ENCODE measurements at places on chromosomes 7 and 10.

GRCh38 chr10:62620491-62620890, 184.0 kb upstream of the ADO start:
- no peak for DNase-seq

- DNase-seq: no peak
Measured at GRCh38 chr10:96612055-96612830, 25.4 kb upstream of the TM9SF3 start.

DNA sequence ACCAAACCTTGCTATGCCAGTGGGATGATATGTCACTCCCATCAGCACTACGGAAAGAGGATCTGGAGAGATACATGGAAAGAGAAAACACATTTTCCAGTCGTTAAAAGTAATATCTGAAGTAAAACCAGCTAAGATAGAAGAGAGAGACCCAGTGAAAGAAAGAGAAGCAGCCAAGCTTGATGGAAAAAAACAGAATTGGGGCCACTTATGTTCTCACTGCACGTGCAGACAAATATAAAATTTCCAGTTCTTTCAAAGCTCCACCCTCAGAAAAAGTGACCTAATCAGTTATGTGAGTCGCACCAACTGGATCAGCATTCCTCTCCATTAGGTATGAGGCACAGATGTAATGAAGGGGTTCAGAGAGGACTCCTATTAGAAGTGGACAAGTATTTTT, 266.1 kb downstream of the MTERF1 start:
- DNase-seq: no peak

DNA sequence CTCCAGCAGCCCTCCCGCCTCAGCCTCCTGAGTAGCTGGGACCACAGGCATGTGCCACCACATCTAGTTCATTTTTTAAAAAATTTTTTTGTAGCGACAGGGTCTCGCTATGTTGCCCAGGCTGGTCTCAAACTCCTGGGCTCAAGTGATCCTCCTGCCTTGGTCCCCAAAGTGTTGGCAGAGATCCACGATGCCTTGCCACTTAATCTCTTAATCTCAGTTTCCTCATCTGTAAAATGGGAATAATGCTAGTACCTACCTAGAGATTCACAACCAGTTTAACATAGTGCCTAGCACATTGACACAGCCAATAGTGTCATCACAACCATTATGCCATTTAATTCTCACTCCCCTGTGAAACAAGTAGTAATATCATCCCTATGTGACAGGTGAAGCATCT, 4.8 kb upstream of the CPA4 start:
- DNase-seq: no peak

GRCh38 chr7:46383605-46384004, 462.5 kb upstream of the IGFBP3 start:
- no peak for DNase-seq

- DNase-seq: no peak
Measured at GRCh38 chr7:97460433-97460832, 271.5 kb upstream of the TAC1 start.

GRCh38 chr7:156318426-156318825, 322.1 kb upstream of the RNF32 start:
- no peak for DNase-seq

DNA sequence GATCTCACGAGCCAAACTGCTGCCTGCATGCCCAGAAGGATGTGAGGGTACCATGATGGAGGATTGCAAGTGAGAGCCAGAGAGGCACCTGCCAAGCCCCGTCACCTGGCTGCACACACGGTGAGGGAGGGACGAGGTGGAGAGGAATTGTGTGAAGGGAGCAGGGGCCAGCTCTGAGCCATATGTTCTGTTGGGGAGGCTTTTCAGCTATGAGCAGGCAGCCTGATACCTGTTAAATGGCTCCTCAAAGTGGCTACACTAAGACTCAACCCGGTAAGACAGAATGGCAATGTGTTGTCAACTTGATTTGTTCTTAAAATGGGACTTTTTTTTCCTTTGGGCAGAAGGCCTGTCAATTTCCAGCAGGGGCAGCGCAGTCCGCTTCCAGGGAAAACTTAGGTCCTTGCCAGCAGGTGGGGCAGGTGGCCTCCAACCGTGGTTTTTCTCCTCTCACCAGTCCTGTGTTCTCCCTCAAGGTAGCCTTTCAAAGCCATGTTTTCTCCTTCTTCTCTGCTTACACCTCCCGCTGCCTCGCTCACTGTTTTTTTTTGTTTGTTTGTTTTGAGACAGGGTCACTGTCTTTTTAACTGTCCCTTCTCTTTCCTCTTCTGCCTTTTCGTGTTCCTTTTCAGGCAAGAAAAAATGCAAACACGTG, 57.7 kb upstream of the ZNRF2 start:
- no peak for DNase-seq

- DNase-seq: no peak
Measured at GRCh38 chr10:5698062-5698461, 13.4 kb downstream of the TASOR2 start.

DNA sequence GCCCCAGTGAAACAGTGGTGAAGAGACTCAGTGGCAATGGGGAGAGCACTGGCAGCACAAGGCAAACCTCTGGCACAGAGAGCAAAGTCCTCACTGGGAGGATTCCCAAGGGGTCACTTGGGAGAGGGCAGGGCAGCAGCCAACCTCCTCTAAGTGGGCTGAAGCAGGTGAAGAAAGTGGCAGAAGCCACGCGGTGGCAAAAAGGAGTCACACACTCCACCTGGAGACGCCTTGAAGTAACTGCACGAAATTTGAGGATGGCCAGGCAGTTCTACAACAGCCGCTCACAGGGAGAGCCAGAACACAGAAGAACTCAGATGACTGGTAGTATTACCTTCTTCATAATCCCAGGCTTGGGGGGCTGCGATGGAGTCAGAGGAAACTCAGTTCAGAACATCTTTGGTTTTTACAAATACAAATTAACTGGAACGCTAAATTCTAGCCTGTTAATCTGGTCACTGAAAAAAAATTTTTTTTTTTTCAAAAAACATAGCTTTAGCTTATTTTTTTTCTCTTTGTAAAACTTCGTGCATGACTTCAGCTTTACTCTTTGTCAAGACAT, 574 bp upstream of the IL6 start:
- no peak for DNase-seq

DNA sequence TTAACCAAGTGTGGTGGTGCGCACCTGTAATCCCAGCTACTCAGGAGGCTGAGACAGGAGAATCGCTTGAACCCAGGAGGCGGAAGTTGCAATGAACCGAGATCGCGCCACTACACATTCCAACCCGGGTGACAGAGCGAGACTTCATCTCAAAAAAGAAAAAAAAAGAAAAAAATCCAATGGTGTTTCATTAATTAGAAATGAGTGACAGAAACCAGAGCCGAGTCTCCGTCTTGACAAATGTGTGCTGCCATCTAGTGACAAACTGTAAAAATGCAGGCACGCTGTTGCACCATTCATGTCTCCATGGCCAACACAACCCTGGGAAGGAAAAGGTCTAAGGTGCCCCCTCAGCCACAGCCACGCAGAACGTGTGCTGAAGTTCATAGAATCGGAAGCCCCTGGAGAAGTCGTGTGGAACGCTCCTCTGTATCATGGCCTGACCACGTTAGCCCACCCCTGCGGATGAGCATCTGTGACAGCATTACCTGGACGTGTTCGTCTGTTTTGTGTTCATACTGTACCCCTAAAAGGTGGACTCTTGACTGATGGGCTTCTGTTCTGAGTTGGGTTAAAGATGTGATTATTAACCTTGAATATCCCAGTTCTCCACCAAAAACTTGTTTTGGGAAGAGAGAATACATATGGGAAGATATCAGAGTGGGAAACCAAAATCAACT, 94.9 kb downstream of the LYZL2 start:
- DNase-seq: peak; percentile 60

DNA sequence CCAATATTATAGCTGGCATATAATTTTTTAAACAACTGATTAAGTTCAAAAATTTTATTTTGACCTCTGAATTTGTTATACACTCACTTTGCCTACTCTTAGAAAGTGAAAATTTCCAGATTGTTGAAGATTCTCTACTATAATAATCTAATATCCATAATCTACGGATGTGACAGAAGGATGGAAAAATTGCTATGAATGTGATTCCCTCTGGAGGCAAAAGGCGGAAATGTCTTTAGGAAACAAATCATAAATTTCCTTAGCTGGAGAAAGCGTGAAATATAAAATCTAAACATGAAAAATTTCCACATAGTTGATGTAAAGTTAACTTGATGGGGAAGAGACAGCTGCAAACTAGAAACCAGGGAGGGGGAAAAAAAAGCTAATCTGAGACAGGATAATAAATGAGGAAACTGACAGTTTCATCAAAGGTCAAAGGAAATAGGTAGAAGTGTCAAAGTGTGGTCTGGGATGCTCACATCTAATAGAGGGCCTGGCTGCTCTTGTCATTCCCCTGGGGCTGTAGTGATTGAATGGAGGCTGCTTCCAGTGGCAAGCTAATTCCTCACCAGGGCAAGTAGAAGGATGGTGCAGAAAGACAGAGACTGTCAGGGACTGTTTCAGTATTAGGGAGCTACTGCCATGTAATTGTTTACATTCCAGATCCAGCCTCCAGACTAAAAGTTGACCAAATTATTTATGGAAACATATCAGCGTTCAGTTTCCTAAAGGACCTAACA, 264.5 kb downstream of the SDHAF3 start:
- DNase-seq: no peak

GRCh38 chr7:91681718-91682117, 198.8 kb downstream of the MTERF1 start:
- DNase-seq: no peak

GRCh38 chr10:81872206-81872862, 2.7 kb upstream of the NRG3 start:
- no peak for DNase-seq

DNA sequence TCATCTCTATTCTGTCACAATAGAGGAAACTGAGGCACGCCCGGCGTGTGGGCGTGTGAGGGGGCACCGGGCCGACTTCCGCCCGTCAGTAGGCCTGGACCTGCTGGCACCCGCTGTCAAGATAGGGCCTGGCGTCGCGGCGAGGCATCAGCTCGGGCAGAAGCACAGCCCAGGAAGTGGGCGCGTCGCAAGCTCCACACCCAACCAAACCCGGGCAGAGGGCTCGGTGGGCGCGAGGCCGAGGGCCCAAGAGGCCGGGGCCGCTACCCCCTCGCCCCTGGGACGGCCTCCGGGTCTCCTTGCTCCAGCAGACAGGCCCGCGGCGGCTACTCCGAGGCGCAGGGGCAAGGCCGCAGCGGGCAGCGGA, 91.2 kb downstream of the SPAG6 start:
- peak; percentile 23 for DNase-seq

- no peak for DNase-seq
Measured at GRCh38 chr10:63825111-63825510, 303.9 kb downstream of the REEP3 start.

DNA sequence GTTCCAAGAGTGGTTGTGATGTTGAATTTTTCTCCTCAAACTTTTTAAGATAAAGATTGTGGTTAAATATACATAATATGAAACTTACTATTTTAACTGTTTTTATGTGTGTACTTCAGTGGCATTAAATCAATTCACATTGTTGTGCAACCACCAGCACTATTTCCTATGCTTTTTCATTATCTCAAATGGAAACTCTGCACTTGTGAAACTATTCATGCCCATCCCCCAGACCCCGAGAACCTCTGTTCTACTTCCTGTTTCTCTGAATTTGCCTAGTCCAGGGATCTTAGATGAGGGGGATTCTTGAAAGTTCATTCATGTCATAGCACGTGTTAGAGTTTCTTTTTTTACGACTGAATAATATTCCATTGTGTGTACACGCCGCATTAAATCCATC, 67.0 kb downstream of the WDR37 start:
- no peak for DNase-seq

- no peak for DNase-seq
Measured at GRCh38 chr10:117169480-117169879, 27.8 kb upstream of the KCNK18 start.

- no peak for DNase-seq
Measured at GRCh38 chr10:122342293-122343134, 32.0 kb upstream of the PLEKHA1 start.

- no peak for DNase-seq
Measured at GRCh38 chr10:98242823-98243222, 25.2 kb downstream of the LOXL4 start.

DNA sequence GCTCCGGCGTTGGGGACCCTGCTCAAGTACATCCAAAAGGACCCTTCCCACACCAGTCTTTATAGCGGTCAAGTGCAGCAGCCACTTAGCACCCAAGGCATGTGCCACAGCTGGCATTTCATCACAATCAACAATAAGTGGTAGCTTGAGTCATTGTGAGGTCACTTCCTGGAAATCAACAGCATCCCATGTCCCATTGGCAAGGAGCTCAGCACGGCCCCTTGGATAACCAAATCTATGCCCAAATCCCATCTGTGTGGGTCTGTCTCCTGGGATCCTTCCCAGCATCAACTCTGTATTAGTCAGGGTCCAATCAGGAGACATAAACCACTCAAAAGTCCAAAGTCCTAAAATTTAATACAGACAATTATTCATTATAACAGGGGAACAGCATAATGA, 27.1 kb downstream of the MDH2 start:
- no peak for DNase-seq

DNA sequence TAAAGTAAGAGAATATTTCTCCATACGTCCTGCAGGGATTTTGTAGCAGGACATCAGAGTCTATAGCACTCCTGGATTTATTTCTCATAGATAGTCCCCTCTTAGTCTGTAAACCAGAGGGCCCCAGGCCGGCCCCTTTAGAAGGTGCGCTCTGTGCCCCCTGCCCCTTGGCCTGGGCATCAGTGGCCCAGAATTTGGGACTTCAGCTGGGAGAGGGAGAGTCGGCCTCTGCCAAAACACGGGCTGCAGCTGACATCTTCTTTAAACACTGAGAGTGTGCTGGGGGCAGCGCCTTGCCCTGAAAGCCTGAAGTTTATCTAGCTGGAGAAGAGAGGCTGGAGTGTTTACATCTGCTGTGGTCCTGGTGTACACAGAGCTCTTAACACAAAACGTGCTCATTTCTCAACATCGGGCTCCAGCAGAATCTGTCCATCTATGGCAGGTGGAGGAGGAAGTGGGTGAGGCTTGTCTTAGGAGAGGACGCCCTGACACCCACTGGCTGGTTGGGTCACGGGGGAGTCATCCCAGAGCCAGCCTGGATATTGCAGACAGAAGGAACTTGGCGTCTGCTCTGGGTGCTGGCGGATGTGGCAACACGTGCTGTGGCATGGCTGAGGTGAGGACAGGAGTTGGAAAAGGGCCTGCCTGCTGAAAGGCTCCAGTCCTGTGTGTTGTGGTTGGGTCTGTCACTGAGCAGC, 5.0 kb upstream of the TACR2 start:
- DNase-seq: peak; percentile 51

- DNase-seq: no peak
Measured at GRCh38 chr7:40969641-40970040, 733.2 kb downstream of the INHBA start.

Data from breast epithelium (tissue), 4 donors.